Body of pancreas (tissue), 4 donors: ENCODE measurements at places on chromosomes 12 and 14. TPM values are rescaled to one million over a fixed set of nuclear protein-coding genes. Genes with fewer than 3 reads are reported as not detected.

The BAZ2A gene
- 56.8 TPM for total RNA-seq

- peak; percentile 11 for DNase-seq
Observed at GRCh38 chr12:53485955-53486735, 13.1 kb downstream of the MAP3K12 start.

DNA sequence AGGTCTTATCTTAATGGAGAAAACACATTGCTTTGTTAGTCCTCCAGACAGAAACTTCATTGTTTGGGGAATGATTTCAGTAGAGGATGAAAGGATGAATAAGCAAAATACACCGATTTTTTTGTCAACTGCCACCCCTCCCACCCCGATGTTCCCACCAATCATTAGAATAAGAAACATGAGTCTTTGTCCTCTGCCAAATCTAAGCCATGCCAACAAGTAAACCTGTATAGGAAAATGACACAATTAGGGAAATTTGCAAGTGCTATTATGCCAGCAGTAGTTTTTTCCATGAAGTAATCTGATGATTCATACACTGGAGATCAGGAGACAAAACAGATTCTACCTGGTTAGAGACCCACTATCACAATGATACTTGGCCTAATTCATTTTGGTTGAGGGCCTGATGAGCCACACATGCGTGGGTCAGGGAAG is 35.9 kb downstream of the FLRT2 start:
- peak; percentile 29 for DNase-seq

DNA sequence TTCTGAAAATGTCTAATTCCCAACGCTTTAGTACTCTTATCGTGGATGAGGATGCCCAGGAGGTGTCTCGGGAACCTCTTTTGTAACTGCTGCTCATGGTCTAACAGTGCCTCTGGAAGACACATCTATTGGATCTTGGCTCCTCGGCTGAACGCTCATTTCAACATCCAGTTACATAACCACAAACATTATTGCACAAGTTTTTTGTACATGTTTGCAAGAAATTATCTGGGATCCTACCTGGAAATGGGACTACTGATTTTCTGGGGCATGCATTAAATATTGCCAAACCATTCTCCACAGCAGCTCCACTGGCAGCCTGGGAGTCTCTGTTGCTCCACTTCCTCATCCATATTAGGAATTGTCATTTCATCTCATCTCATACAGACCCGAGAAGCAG is 117.5 kb upstream of the EVL start:
- DNase-seq = no peak

The KCTD10 gene
- total RNA-seq = 18.2 TPM

GRCh38 chr14:22106700-22107697 is 433.4 kb upstream of the OR4E1 start:
- no peak for DNase-seq

- no peak for DNase-seq
Observed at GRCh38 chr14:100893760-100894159, 9.8 kb downstream of the RTL1 start.

The SNW1 gene
- 23.1 TPM for total RNA-seq

DNA sequence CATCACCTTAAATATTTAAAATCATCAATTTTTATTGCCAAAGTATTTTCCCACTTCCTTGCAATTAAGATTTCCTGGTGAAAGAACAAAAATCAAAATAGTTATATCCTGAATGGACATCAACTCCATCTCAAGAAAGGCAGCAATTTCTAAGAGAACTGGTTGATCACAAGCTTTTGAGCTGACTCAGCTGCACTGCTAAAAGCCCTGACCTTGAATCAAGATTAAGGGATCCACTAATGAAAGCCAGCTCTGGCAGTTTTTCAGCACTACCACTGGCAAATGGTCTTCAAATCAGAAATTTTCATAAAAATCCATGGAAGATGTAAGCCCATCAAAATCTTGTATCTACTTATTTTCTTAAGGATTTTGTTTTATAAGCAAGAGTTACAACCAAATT is 123.4 kb downstream of the SLC6A15 start:
- no peak for DNase-seq
